M059J (cell line): ENCODE measurements at places on chromosomes 4 and X.

DNA sequence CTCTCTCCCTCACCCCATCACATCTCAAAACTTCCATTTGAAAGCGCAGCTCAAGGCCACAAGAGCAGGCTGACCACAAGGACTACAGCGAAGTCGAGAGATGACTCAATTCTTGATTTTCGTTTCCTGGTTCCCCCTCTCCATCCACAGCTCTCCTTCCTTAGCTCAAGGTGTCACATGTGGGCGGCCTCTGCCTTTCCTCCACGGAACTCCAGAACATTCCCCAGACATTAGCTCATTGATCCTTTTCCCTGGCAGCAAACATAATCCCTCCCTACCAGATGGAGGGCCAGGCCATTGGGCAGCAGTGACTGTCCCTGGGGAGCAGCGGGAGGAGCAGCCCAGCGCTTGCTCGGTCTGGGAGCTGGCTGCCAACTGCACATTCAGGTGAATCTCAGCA lies 56.3 kb downstream of the CCDC149 start:
- peak; percentile 87 for DNase-seq

DNA sequence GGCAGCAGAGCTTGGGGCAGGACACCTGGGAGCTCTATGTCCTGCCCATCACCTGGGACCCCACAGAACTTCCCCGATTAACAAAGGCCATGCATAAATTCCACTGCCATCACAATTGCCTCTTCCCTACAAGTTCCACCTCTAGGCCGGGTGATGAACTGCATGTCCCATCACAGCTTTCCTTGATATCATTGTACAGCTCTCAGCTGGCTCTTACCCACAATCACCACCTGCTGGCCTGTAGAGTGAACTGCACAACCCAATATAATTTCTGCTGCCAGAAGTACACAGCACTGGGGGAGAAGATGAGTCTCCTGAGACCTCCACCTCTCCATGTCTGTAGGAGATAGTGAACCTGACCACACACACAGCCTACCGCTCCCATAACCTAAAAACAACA lies 285.0 kb upstream of the AADAT start:
- DNase-seq = no peak

DNA sequence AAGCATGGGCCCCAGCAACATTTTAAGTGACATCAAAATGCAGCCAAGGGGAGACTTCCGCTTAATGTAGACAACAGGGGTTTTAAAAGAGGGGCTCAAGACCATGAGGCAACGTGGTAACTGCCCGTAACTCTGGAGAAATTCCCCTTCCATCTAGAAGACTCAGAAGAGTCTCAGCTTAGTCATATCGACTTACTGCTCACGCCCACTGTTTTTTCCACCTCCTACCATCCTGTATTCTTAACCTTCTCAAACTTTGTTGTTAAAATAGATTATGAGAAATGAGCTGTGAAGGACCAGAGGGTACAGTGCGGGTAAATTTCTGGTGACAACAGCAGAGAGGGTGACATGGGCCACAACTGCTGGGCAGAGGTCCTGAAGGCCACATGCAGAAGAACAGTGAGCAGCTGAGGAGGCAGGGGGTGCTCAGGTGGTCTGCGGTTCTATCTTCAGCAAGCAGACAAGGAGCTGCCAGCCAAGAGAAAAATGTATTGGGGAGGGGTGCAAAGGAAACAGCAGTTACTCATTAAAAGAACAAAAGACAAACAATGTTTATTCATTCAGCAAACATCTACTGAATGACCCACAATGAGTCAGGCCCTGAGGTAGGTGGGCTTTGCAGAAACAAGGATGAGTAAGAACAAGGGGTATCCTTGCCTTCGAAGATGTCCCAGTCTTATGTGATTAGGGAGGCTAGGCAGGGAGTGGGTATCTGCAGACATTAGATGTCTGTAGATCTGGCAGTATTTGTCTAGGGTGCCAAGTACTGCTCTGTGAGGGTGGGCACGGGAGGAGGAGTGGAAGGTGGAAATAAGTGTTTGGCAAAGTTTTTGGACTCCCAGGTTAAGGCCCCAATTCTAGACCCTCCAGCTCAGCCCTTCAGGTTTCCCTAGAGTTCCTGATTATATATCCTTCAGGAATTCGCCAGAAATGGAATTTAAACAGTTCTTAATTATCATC lies 175.3 kb downstream of the TSPAN5 start:
- DNase-seq = peak; percentile 60

DNA sequence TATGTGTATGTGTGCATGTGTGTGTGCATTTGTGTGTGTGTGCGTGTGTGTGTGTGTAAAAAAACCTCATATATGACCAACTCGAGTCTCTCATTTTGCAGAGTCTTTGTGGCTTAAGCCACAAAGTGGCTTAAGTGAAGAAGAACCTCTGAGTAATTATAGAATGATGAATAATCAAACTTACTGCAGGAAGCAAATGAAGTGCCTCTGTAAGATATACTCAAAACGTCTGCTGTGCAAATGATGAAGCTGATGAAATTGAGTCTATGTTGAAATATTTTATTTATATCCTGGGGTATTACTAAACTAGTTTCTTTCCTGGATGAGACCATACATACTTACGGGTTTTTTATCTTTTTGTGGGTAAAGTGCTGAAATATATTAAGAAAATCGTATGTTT lies 1198.7 kb downstream of the PCDH7 start:
- DNase-seq = peak; percentile 7

GRCh38 chr4:1296324-1297022 lies 6.8 kb downstream of the MAEA start:
- DNase-seq = no peak

GRCh38 chrX:77967631-77968030 lies 1.8 kb downstream of the PGAM4 start:
- DNase-seq = no peak

- no peak for DNase-seq
These were observed 20.3 kb upstream of the VEGFD start for GRCh38 chrX:15404401-15405096.

GRCh38 chr4:142607976-142608375 lies 238.1 kb downstream of the INPP4B start:
- DNase-seq = no peak

GRCh38 chr4:185840201-185840600 lies 28.2 kb upstream of the SORBS2 start:
- DNase-seq = no peak

DNA sequence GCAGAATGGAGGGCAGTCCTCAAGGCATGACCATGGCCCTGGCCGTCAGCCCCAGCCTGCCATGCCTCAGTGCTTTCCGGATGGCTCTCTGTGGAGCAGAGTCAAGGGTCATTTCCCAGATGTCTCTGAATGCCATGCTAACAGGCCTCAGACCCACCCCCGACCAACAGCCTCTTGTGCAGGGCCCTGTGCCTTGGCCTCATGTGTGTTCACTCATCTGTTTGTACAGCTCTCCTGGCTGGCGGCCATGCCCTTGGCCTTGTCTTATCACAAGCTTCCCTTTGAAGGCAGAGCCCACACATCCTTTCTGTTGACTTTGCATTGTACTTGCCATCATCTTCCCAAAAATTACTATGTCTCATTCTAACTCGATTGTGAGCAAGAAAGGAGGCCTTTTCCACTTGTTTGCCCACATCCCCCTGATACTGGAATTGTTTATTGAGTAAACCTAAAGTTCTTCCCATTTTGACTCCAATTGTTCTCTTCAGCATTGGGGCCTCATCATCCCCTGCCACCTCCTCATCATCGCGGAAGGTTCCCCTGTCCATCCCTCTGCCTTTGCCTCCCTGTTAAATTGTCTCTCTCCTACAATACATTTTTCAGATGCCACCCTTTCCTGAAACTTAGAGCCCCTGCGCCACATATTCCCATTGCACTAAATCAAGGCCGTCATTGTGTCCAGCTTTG lies 6.3 kb downstream of the CA5B start:
- DNase-seq = no peak
